Activated naive CD8-positive, alpha-beta T cell treated with anti-CD3 and anti-CD28 coated beads for 36 hours (primary cell): ENCODE measurements at places on chromosomes 16 and 17. TPM values are rescaled to one million over a fixed set of nuclear protein-coding genes. Genes with fewer than 3 reads are reported as not detected.

DNA sequence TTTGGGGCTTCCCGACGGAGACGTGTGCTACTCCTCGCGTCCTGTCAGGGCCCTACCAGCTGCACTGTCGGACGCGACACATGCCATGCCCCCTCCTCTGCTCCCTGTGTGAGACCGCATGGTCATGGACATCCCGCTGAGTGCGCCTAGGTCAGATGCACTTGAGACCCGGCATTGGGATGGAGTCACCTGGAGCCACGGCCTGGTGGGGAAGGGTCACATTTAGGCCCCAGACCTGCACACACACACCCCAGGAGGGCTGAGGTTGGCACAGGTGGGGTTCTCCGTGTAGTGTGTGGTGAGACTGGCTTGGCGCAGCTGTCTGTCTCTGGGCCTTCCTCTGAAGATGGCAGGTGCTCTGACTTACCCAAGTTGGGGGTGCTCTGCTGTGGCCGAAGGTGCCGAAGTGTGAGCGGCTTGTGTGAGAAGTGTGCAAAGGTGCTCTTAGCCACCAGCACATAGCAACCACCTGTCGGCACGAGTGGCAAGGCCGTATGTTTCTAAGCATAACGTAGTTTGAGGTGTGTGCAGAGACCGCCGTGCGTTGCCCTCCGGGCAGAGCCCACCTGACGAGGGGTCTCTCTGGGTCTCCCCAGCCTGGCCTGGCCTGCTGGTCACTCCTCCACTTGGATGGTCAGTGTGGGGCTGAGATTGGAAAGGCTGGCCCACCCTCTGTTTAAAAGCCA, 108.6 kb downstream of the BANP start:
- DNase-seq = no peak
- no peak overlapping the region for H3K27ac ChIP-seq
- H3K4me3 ChIP-seq = no peak overlapping the region
- no peaks in the 10 kb centered on the region for H3K36me3 ChIP-seq
- H3K4me1 ChIP-seq = no peaks in the 10 kb centered on the region

- H3K4me1 ChIP-seq = peaks cover 24% of the 10 kb centered on the region
- H3K27me3 ChIP-seq = no peaks in the 10 kb centered on the region
- H3K36me3 ChIP-seq = peaks cover 34% of the 10 kb centered on the region
- H3K4me3 ChIP-seq = peak overlapping the region; percentile 45
These were observed 45.6 kb downstream of the PRMT7 start for GRCh38 chr16:68356249-68356918.

GRCh38 chr16:21611556-21612384, 12.4 kb downstream of the METTL9 start:
- no peak overlapping the region for H3K4me3 ChIP-seq
- peaks cover 83% of the 10 kb centered on the region for H3K4me1 ChIP-seq
- H3K27me3 ChIP-seq = no peaks in the 10 kb centered on the region
- H3K36me3 ChIP-seq = peaks cover 19% of the 10 kb centered on the region

DNA sequence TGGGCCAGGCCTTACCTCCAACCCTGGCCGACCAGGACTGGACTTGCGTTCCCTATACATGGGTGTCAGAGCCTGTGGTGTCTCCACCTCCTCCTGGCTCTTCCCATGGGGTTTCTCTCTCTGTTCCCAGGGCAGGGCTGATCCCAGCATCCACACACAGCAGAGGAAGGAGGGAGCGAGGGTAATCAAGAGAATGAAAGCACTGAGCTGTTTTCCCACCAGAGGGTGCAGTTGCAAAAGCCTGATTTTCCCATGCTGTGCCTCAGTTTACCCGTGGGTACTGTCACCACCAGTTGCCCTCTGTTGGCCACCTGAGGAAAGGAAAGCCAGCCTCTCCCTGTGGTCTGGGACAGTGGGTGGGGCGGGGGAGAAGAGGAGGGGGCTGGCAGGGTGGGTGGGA, 249.7 kb upstream of the GSE1 start:
- no peak overlapping the region for H3K27ac ChIP-seq
- H3K4me1 ChIP-seq = no peaks in the 10 kb centered on the region
- no peaks in the 10 kb centered on the region for H3K36me3 ChIP-seq
- DNase-seq = no peak
- H3K27me3 ChIP-seq = no peaks in the 10 kb centered on the region
- no peak overlapping the region for H3K4me3 ChIP-seq

DNA sequence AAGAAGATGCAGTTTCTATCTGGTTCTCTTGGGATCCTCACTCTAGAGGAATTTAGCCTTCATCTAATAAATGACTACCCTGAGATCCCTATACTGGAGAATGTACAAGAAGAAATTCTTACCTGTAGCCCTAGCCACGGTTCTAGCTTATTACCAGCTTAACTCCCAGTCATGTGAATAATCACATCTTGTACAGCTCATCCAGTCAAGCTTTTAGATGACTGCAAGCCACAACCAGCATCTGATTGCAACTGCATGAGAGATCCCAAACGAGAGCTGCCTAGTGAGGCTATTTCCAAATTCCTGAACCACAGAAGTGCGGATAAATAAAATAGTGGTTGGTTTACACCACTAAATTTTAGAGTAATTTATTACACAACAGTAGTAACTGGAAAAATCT, 196.0 kb upstream of the CPHXL start:
- no peak overlapping the region for H3K27ac ChIP-seq
- H3K27me3 ChIP-seq = no peaks in the 10 kb centered on the region
- no peak for DNase-seq
- H3K36me3 ChIP-seq = no peaks in the 10 kb centered on the region

- H3K4me3 ChIP-seq = peak within 1 kb of the TSS; percentile 76
- peaks cover 61% of the 10 kb centered on the region for H3K27me3 ChIP-seq
- peak within 1 kb of the TSS; percentile 8 for H3K27ac ChIP-seq
- no peaks in the 10 kb centered on the region for H3K36me3 ChIP-seq
These were observed at the start of gene USP43 for GRCh38 chr17:9644910-9645751. Gene USP43 (plus strand): TSS chr17:9645517. CDS start chr17:9645633, 116 bp downstream.

DPEP1 gene
- 0.16 TPM for total RNA-seq
